Astrocyte (in vitro differentiated cells and primary cell): ENCODE measurements at places on chromosomes 4 and X. TPM values are rescaled to one million over a fixed set of nuclear protein-coding genes. Genes with fewer than 3 reads are reported as not detected.

- DNase-seq: no peak
Measured at GRCh38 chrX:34132028-34132427, at the start of gene FAM47A. Gene FAM47A (minus strand): TSS chrX:34132314. CDS start chrX:34132278, 36 bp downstream.

DNA sequence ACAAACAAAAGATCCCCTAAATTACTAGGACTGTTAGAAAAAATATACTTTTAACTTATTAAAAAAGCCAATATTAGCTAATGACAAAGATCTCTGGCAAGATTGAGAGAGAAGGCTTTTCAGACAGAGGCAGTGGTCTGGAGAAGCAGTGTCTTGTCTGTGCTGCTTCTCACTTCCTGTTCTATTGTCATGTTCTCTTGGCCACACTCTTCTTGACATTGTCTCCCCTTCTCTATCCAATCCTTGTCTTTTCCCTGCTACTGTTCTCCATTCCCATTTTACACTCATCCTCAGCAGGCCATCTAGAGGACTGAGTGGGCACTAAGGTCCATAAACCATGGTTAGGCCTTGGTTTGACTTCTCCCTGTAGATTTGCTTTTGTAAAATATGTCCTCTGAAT lies 14.0 kb upstream of the TAPT1 start:
- DNase-seq: no peak

DNA sequence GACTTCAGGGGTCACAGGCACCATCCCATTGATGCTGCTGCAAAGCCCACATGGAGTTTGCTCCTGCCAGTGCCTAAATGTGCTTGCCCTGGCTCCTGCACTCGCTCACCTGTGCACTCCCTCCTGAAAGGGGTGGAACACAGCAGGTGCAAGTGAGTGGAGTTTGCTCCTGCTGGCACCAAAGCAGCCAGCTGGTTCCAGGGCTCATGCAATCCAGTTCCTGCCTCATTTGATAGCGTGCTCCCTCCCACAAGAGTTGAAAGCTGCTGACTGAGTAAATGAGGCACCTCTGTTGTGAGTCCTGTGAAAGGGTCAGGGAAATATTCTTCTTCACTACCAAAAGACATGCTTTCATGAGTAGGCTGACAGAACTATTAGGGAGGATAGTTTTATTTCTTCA lies 30.5 kb downstream of the CXCL8 start:
- no peak for DNase-seq

GRCh38 chr4:139009702-139010101 lies 5.9 kb upstream of the NOCT start:
- DNase-seq: no peak

GRCh38 chr4:109205186-109205585 lies 97.3 kb downstream of the COL25A1 start:
- DNase-seq: no peak

DNA sequence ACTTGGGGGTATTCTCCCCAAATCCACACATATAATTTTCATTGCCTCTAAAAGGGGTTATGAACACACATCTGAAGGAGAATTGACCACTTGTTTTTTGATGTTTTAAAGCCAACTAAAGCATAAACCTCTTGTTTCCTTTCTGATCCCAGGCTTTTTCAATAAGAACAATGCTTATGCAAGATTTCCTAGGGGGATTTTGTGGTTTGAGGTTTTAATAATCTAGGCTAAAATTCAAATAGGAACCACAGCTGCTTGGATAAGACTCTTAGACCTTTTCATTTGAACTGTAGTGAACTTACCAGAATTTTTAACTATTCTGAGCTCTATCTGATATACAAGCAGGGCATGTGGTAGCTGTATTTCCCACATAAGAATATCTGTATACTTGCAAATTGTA lies 651.1 kb downstream of the ANKRD50 start:
- peak; percentile 86 for DNase-seq

GRCh38 chr4:150251752-150252190 lies 173.5 kb downstream of the DCLK2 start:
- DNase-seq: no peak

- no peak for DNase-seq
Measured at GRCh38 chrX:102859550-102859871, 77.6 kb upstream of the RAB40AL start.

GRCh38 chrX:27619459-27619858 lies 29.3 kb downstream of the DCAF8L2 start:
- peak; percentile 14 for DNase-seq

- DNase-seq: no peak
Measured at GRCh38 chr4:27472364-27472763, 611.7 kb downstream of the STIM2 start.

DNA sequence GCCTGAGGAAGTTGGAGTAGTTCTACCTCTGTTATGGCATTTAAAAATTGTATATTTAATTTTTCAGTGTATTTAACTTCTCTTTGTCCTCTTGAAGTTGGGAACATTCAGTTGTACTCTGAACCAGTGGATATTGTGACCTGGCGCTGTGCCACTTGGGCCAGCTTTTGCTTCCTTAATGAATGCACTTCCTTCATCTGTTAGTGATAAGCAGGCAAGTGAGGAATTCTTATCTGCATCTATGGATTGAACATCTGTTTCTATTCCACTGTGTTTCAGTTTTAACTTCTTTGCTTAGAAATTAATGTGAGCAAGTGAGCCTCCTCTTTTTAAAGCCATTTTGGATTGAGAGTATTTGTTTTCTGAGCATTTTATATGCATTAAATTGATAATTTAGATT lies 128.3 kb downstream of the UCHL1 start:
- no peak for DNase-seq

ABCB7 gene
- total RNA-seq: 18.0 and 21.4 TPM in 2 replicates

FGB gene
- total RNA-seq: 2.8 and 3.0 TPM in 2 replicates
